SHP77 (cell line): ENCODE measurements at places on chromosomes 2 and 18.
A peak's percentile ranks its signal among the peaks of the same experiment; 100 is the strongest.

DNA sequence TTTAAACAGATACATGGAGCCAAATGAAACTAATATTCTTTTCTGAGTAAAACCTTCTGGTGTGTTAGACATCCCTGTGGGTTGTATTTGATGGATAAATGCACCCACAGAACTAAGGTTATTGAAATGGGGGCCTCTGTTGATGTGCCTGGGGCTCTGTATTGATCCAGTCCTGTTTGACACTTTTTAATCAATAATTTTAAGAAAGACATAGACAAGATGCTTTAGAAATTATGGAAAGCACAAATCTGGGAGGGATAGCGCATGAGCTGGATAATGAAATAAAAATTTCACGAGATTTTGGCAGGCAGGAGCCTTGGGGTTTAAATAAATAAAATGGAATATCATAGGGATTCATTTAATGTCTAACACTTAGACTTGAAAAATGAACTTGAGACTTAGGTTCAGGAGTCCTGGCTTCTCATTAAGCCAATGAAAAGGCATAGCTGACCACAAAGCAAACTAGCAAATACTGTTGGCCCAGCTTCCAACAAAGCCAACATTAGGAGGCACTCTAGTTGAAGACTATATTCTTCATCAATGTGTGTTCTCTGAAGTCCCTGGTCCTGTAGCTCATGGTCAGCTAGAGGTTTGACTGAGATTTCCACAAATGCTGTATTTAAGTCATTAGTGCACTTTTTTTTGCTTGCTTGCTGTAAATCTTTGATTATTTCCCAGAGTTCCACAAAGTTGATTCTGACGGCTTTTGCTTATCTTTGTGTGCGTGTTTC is 64.2 kb upstream of the SH3RF3 start:
- no peak for DNase-seq

GRCh38 chr2:162261032-162261945 is 18.0 kb upstream of the FAP start:
- no peak for DNase-seq

GRCh38 chr18:60022671-60023276 is 123.0 kb downstream of the PMAIP1 start:
- no peak for DNase-seq

- no peak for DNase-seq
Observed at GRCh38 chr2:30300456-30301221, 69.3 kb downstream of the LBH start.

DNA sequence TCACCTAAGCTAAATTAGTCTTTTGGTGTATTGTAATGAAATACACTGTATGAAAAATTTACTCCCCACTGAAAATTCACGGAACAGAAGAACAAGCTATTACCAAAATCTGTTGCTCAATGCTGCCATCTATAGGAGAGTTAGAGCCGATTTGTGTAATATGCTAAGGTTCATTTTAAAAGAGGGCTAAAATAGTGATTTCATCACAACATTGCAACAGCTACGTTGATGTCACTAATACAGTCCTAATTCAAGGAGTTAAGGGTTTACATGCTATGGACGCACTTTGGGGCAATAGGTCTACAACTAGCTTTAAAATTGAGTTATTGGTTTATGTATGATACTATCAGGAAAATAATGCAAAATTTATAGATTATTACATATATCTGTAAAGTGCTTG is 3.0 kb upstream of the IRS1 start:
- DNase-seq = peak; percentile 68

DNA sequence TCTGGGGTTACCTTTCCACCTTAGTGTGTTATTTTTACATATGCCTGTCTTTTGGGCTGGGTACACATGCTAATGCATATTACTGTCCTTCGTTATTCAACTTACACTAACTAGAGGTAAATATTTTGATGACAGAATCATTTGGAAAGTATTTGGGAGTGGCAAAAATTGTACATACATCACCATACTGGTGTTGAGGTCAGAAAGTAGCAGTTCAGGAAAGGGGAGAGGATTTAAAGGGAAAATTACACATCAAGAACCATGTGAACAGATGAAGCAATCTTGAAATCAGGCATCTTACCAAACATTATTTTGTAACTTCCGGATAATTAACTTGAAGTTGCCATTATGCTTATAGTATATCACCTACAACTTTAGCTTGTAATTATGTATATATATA is 379.7 kb downstream of the RND3 start:
- no peak for DNase-seq

GRCh38 chr2:217864963-217865772 is 137.6 kb downstream of the TNS1 start:
- no peak for DNase-seq

DNA sequence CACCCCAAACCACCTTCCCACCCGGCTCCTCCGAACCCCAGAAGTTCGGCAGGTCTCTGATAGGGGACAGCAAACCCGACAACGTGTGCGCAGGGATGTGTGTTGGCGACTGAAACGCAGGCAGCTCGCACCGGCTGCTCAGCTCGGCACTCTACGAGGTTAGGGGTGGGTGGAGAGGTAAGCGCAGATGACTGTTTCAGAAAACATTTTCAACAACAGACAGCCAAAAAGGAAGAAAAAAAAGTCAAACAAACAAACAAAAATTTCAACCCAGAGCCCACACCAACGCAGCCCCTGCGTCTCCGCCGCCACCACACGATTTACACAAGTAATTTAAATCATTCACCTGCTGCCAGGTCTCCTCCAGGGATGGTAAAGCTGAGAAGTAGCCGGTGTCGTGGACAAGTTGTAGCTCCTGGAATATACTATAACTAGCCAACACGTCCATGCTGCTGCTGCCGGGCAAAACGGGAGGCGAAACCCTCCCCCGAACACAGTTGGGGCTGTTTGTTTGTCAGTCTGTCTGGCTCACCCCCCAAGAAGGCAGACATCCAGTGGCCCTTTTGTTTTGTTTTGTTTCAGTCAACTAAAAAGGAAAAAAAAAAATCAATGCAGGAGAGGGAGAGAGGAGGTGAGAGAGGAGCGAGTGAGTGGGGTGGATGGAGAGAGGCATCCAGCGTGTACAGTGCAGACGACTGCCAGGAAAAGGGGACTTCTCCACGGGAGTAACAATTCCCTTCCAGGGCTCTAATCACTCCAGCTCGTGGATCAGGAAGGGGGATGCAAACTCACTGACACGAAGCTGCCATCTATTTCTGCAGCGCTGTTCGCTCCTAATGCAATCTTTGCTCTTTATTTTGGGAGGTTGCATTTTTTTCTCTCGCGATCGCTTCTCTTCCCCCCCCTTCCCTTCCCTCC is at the start of gene KLF7:
TSS of gene KLF7 (minus strand) at position 828 of the 918 bp plus-strand sequence. CDS start at position 448, 380 bp downstream.
- DNase-seq = no peak

DNA sequence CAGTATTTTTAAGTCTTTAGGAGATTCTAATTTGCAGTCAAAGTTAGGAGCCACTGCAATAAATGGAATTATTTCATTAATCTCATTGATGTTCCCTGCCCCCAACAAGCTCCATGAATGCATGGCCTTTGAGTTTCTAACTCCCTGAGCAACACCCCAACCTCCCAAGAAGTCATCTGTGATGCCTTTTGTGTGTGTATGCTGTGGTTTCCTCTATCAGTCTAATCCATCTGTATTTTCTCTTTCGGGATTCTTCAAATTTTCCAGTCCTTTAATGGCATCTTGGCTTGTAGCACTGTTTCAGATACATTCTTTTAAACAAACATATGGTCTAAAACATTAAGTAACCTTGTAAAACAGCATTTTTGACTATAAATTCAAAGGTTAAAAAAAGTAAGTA is 16.8 kb downstream of the SERPINB10 start:
- DNase-seq = no peak

GRCh38 chr18:56475250-56475649 is 163.1 kb downstream of the TXNL1 start:
- DNase-seq = no peak

DNA sequence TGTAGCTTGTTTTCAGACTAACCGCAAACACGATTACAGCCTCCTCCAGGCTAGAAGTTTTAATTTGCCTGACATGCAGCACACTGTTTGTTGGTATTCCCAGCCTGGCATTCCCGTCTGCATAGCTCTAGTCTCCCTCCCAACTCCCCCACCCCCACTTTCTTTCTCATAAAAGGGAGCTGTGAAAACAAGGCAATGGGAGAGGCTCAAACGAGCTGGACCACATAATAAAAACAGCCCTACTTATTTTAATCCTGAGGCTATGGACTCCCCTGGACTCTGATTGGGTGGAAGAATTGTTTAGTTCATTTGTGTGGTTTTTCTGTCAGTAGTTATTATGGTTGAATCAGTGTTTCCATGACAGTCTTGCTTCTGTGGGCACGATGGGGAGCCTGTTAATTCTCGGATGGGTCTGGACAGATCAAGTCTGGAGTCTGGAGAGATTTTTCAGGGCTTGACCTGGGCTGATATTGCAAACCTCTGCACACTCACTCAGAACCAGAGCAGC is 1.2 kb downstream of the STON1 start:
- no peak for DNase-seq

GRCh38 chr2:181058378-181059269 is 78.2 kb downstream of the UBE2E3 start:
- peak; percentile 14 for DNase-seq

GRCh38 chr2:44602446-44602845 is 240.7 kb downstream of the CAMKMT start:
- no peak for DNase-seq

DNA sequence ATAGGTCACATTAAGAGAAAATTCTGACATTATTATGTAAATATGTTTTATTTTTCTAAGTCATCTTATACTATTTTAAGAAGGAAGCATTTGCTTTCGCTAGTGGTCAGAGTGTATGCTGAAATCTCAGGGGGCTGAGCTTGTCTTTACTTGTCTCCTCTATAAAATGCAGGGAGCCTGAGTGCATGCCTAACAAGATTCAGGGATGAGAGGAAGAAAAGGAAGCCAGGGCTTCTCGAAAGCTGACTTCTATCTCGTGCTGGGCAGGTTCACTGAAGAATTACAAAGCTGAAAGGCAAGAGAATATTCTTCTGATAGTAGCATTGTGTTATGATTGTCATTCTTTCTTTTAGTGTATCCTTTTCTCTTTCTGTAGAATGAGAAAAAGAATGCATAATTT is 467.4 kb downstream of the SOX11 start:
- no peak for DNase-seq

GRCh38 chr2:143158098-143158497 is 28.9 kb downstream of the ARHGAP15 start:
- DNase-seq = no peak

DNA sequence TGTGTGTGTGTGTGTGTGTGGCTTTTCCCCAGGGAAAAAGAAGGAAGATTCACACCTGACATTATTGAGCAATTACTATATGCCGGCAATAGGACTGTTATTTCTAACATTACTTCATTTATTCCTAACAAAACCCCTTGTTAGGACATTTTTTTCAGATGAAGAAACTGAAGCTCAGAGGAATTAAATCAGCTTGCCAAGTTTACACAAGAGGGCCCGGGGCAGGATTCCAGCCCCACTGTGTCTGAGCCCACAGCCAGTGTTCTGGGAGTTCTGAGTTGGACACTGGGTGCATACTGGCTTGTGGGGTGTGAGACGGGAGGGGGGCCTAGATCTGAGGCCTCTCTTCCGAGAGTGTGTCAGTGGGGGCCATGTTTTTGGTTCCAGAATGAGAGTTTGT is 9.9 kb downstream of the TOGARAM2 start:
- no peak for DNase-seq

GRCh38 chr2:24182507-24182906 is 7.7 kb downstream of the FAM228A start:
- peak; percentile 37 for DNase-seq
